Hippocampal formation (tissue), 2 donors: ENCODE measurements at places on chromosomes 5 and 9.

DNA sequence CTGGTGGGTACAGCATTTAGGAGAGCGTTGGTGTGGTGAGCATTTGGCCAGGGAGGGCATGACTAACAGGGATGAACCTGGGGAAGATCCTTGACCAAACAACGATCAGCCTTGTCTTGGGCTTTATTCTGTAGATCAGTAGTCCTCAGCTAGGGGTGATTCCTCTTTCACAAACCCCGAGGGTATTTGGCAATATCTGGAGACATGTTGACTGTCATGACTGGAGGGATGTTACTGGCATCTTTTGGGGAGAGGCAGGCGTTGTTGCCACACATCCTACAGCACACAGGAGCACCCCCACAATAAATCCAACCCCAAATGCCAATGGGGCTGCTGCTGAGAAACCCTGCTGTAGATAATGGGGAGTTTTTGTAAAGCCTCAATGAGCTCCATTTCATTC lies 43.9 kb downstream of the OSTF1 start:
- no peak for DNase-seq

DNA sequence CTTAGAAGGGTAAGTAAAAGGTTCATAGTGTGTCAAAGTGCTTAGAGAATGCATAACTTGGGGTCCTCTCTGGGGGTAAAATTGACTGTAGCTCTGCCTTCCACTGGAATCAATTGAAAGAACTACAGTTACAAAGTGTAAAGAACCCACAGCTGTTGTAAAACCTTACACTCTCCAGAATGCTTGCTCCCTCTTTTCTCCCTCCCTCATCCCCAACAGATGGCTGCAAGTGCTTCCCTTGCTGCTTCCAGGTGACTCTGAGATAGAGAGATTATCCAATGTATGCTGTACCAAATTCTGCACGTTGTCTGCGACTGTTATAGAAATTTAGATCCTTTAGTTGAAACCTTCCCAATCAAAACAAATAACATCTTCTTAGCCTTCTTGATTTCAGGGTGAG lies 126.0 kb downstream of the STK32A start:
- DNase-seq: no peak

DNA sequence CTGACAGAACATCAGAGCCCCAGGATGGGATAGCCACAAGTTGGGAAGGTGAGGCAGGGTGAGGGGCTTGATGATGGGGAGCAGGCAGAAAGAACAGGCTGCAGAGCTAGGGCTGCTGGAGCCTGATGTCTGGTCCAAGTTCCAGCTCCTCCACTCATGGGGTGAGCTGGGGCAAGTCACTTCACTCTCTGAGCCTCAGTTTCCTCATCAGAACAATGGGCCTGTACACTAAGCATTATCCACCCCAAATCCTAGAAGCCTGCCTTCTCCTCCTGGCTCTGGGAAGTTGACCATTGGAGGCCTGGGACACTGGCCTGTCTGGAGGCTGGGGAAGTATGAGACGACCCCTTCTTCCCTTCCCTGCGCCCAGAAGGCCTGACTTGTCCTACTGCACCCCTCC lies 51.8 kb upstream of the PSD2 start:
- no peak for DNase-seq

- DNase-seq: no peak
Observed at GRCh38 chr5:98349251-98349989, 424.0 kb upstream of the RGMB start.

DNA sequence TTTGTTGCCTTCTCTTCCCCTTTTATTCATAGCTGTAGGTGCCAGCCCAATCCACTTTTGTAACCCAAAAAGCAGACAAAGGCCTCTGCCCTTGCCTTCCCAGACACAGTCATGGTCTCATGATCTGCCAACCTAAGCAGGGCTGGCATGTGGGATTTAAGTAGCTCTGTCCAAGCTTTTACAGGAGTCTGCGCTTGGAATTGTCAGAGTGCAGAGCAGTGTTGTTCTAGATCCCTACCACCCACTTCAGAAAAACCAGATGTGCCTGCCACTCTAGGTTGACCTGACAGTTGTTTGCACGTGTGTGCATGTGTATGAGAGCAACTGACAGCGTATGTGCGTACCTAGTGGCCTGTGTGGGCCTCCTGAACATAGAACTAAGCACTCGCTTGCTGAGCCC lies 87.8 kb upstream of the SPRY4 start:
- no peak for DNase-seq

DNA sequence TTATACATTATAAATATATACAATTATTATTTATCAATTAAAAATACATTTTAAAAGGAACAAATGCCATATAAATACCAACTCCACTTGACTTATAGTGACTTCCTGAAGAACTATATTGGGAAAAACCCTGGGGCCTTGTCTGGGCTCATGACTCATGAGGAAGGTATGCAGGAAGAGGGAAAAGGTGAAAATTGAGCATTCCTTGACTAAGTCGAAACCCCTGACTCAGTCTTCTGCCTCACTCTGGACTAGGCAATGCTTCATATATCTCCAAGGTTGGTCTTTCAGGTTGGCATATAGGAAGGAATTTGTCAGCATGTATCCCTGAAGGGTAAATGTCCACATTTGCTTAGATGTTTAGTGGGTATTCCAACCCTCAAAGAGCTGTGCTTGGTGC lies 78.5 kb downstream of the SH3TC2 start:
- no peak for DNase-seq

- DNase-seq: no peak
Observed at GRCh38 chr9:113183956-113184488, 33.2 kb downstream of the SLC31A2 start.

DNA sequence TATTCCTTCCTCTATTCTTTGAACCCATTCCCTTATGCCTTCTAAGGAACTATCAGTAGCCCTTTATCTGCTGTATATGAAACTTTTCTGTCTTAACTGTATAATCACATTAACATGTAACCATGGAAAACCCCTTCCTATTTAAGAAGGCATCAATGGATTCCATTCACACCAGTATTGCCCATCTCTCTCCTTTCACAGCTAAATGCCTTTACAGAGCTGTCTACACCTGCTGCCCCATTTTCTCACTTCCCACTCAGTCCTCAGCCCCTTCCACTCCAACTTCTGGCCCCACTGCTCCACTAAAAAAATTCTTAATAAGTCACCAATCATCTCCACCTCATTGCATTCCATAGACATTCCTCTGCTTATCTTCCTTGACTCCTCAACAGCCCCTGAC lies 50.8 kb downstream of the SEC61B start:
- no peak for DNase-seq

DNA sequence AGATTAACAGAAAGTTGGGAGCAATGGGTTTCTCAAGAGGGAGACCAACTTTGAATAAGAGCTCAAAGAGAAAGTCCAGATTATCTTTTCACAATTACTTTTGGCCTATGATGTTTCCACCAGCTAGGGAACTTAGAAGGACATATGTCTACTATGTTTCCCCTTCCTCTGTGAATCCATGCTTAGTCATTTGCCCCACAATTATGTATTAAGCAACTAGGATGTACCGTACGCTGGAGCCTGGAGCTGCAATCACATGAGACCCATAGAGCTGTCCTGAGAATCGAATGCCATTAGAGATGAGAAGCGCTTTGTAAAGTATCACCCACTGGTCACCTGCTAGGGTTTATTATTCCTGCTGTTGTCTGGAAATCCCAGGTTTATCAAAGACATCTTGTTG lies 78.8 kb downstream of the PDE6A start:
- DNase-seq: no peak

DNA sequence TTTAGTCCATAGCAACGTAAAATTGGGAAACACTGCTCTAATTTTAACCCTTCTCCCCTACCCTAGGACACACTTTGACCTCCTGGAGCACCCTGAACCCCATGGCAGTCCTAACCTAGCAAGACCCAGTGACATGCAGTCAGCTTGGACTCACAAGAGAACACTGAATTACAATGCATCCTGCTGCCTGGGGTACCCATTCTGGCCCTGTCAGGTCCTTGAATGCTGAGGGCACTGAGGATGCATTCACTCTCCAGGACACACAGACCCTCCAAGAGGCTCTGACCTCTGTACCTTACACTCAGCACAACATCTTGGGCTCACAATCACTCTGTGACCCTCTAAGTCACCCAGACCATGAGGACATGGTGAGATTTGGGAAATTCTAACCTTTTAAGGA lies 1.8 kb upstream of the PROP1 start:
- DNase-seq: no peak

- DNase-seq: no peak
Observed at GRCh38 chr9:15498246-15498995, 12.3 kb downstream of the PSIP1 start.
